Caco-2 (cell line): ENCODE measurements at places on chromosomes 5 and 9.

DNA sequence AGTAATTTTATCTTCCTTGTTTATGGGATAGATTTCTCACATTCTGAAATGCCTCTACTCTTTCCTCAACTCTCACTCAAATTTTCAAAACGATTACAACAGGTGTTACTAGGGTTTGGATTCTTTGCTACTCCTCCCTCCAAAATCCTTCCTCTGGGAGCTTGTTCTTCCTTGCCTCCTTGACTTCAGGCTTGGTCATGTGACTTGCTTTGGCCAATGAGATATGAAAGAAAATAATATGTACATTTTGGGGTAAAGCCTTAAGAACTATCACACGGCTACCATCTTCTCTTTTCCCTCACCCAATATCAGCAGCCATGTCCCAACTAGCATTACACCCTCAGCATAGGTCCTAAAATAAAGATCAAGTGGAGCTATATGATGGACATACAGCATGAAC is 28.8 kb upstream of the SLC1A1 start:
- DNase-seq, result no peak

DNA sequence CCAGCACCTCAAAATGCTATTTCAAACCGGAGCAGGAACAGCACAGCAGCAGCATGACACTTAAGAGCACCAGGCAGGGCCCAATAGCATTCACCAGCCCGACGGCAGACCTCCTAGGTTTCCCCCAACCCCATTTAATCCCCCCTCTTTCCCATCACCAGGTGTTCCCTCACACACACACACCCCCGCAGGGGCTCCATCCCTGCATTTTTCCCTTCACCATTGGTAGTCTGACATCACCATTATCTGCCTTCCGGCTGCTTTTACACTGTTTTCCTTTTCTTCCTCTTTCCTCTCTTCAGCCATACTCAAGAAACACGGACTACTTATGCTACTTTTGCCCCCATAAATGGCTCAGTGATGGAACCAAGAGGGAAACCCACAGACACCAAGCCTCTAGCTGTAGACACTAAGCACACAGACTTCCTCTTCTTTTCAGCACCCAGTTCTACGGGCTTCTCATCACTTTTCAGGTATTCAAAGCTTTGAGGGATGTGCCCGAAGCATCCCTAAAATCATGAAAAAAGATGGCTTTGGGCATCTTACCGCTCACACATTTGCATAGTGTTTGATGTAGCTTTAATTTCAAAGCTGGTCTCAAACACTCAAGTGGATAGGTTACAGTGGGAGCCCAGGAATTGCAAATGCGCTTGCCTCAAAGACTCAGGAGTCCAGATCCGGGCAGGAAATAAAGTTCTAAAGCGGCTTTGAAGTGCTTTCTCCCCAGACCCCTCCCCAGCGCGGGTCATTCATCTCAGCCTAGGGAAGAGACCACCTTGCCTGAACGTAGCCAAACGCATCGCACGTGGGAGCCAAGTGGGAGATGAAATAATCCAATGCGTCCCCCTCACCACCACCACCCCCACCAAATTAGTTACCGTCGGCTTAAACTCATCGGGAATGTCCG is 141.5 kb downstream of the TSSK1B start:
- no peak for DNase-seq

GRCh38 chr9:9142001-9142400 is 1342.4 kb upstream of the DMAC1 start:
- no peak for DNase-seq

GRCh38 chr5:122257000-122257399 is 55.0 kb upstream of the SNCAIP start:
- DNase-seq, result no peak

GRCh38 chr5:174412374-174412773 is 312.0 kb upstream of the MSX2 start:
- no peak for DNase-seq

DNA sequence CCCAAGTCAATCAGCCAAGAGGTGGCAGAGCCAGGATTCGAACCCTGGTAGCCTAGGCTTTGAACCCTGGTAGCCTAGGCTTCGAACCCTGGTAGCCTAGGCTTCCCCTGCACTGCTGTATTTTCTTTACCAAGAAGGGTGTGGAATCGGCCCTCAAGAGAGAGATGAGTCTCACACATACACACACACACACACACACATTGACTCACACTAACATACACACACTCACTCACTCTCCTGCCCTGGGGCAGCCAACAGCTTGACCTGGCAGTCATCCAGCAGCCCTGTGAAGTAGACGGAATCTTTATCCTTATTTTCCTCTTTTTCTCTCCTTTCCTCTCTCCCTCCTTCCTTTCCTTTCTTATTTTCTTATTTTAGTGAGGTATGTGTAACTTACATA is 55.4 kb upstream of the RPL26L1 start:
- DNase-seq, result no peak

DNA sequence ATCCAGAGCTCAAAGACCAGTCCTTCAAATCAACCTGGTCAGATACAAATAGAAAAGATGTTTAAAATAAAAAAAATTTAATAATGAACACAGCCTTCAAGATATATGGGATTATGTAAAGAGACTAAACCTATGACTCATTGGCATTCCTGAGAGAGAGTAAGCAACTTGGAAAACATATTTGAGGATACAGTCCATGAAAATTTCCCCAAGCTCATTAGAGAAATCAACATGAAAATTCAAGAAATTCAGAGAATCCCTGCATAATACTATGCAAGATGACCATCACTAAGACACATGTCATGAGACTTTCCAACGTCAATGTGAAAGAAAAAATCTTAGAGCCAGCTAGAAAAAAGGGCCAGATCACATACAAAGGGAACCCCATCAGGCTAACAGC is 512.9 kb upstream of the PTGER4 start:
- DNase-seq, result no peak

DNA sequence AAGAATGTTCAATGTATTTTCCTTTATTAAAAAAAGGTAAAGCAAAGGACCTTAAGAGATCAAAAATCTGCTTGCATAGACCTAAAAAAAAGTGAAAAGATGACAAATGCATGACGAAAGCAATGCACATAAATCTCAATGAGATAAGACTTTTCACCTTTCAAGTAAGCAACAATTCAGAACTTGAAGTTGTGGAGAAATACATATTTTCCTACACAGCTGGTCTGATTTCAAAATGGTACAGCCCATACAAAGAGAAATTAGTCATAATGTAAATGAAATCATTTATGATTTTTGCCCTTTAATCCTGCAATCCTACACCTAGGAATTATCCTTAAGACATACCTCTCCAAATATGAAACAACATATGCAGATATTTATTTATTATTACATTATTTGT is 568.0 kb downstream of the ANXA1 start:
- DNase-seq, result no peak

GRCh38 chr9:137710704-137711103 is 91.9 kb downstream of the EHMT1 start:
- DNase-seq, result no peak

GRCh38 chr5:42876375-42876844 is 64.7 kb upstream of the SELENOP start:
- no peak for DNase-seq

- DNase-seq, result no peak
Measured at GRCh38 chr9:70746316-70746715, 331.9 kb upstream of the KLF9 start.

GRCh38 chr9:105233873-105234272 is 10.6 kb upstream of the SLC44A1 start:
- DNase-seq, result no peak

DNA sequence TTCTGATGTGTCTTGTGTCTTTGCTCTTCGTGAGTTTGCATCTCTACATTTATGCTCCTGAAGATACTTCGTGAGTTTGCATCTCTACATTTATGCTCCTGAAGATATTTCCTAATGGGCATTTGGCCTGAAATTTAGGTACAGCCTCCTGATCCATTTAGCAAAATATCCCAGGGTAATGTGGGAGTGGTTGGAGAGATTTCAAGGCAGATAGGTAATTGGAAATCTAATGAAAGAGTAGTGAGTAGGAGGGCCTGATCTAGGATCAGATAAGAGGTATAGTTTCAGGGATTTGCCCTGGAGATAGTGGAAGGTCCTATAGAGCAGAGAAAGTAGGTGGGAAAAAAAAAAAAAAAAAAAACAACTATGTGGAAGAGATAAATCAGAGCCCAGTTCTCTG is 14.6 kb upstream of the SNX2 start:
- no peak for DNase-seq

DNA sequence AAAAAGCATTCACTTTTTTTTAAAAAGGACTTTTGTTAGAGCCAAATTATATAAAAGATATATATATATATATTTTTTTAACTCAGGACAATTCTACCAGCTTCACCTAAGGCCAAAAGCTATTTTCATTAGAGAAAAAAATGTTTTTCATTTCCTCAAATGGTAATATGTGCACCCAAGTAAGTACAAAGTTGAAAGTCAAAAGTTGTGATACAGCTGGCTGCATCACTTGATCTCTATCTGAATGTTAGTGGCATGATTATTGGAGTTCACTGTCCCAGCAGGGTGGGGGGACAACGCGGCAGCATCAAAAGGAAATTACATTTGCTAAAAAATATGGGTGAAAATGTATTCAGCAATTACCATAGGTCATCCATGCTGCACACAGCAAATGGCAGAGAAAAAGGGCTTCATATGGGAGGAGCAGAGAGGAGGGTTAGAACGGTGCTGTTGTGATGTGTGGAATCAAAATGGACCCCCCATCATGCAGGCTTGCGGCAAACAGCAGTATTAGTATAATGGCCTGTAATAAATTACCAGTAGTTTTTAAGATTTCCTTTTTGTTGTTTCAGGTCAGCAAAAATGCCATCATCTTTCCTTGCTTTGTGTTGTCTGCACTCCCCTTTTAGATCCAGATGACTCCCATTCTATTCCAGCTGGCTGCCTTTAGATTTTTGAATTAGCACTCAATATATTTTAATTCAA is 253.7 kb downstream of the MAT2B start:
- no peak for DNase-seq

- DNase-seq, result no peak
Measured at GRCh38 chr9:114947058-114947457, 16.7 kb upstream of the TNFSF8 start.

- no peak for DNase-seq
Measured at GRCh38 chr5:88672644-88673252, 210.2 kb downstream of the MEF2C start.

GRCh38 chr5:36276864-36277263 is 24.8 kb downstream of the RANBP3L start:
- DNase-seq, result no peak

- DNase-seq, result no peak
Measured at GRCh38 chr5:118033686-118034338, 954.5 kb downstream of the DTWD2 start.

DNA sequence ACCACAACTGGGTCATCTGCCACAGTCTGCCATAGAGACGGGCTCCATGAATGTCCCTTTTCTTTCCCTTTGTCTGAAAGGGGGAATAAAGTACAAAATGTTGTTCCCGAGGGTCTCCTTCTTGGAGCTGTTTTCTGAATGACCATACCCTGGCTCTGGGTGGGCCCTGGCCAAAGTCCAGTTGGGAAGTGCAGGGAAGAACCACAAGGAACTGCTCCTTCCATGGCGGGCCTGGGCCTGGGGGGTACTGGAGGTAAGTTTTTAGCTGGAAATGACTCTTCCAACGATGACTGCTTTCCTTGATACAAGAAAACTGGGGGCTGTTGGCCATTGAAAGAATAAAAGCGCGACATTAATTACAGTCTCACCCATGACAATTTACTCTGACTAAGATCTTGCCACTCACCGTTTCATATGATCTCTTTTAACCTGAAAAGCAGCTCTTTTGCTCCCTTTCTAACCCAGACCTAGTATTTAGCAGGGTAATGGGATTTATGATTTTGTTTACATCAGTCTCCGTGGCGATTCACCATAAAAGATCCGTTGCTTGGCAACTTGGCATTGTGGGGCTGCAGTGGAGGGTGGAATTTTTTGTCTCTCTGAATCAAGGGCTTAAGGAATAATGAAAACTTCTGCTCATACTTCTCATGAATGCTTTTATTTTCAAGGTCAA is 89.2 kb upstream of the PTCH1 start:
- DNase-seq, result no peak

- DNase-seq, result no peak
Measured at GRCh38 chr5:106768392-106768791, 902.3 kb downstream of the EFNA5 start.

DNA sequence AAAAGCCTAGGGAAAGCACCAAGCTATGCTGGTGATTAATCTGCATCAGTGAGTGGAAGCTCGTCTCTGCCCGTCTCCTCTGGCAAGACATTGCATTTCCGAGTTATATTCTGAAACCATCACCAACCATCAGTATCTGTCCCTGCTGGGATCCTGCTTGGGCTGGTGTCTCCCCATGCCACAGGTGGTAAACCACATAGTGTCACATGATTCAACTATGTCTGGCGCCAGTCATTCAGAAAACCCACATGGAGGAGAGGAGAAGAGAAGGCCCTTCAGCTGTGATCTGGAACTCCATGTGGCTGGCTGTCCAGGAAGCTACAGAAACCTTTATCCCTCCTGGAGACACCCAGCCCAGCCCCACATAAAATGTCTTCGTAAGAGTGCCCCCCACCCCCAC is 4.8 kb downstream of the IL9 start:
- no peak for DNase-seq

- no peak for DNase-seq
Measured at GRCh38 chr5:13278148-13278547, 666.3 kb downstream of the DNAH5 start.

- DNase-seq, result no peak
Measured at GRCh38 chr9:99019510-99020331, 76.0 kb downstream of the COL15A1 start.

GRCh38 chr9:115604831-115605483 is 487.0 kb upstream of the TNC start:
- DNase-seq, result no peak
